ENCODE measurements at places on chromosomes 6 and 20.

DNA sequence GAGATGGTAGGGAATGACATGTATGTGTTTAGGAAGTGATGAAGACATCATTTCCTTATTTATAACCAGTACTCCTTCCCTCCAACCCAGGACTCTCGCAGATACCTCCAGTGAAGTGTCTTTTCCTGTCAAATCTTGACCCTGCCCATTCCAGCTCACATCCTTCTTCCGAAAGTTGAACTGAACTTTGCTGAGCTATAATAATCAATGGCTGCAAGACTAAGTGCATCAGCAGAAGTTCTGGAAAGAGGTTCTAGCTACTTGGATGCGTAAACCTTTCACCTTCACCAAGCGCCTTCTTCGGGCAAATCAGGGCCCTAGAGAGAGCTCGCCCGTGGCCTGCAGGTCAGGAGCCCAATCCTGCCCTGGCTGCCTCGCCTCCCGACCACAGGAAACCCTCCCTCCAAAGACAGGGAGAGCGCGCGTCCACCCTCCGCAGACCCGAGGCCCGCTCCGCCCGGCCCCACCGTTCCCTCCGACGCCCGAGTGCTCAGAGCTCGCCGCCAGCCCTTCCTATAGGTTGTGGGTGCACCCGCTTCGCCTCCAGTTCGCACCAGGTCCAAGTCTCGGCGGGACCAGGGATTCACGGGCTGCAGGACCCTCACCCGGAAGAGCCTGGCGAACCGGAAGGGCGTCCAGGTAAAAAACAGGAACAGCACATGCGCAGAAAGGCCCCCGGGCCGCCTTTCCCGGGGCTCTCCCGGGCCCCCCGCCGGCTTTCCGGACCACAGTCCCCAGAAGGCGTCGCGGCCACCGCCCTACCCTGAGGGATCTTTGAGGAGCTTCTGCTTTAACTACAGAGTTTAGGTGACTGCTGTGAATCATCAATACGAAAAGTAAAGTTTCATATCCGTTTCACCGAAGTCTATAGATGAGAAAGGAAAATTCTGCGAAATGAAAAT is at the start of gene ZNF334:
TSS of gene ZNF334 (minus strand) at position 617 of the 902 bp plus-strand sequence. CDS start 1,457 bp downstream, outside the sequence.
- no peak for DNase-seq

DNA sequence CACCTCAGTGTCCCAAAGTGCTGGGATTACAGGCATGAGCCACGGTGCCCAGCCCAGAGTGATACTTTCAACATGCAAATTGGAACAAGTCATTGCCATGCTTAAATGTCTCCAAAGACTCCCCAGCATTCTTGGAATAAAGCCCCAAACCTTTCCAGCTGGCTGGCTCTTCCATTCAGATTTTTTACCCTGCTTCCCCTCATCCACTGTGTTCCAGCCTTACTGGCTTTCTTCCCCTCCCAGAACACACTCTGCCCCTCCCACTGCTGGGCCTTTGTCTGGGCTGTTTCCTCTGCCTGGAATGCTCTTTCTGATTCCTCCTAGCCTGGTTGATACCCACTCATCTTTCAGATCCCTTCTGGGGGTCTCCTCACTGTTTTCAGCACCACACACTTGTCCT is 40.1 kb upstream of the NNAT start:
- no peak for DNase-seq

DNA sequence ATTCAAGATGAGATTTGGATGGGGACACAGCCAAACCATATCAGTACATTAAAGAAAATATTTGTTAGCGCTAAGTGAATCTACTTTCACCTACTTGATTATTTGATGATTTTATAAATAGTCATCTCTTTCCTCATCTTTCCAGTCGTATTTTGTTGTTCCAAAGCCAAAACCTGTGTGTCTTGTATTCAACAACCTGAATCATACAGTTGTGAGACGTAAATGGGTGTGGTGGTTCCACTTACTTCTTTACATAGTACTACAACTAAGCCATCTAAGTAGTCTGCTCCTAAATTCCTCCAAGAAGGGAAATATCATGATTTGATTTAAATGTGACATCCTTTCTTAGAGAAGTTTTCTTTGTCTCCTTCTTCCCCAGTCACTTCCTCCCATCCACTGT is 132.8 kb downstream of the ESR1 start:
- no peak for DNase-seq

- DNase-seq = no peak
Observed at GRCh38 chr6:163469459-163469985, 55.0 kb downstream of the QKI start.

- DNase-seq = no peak
Observed at GRCh38 chr6:7787137-7787608, 61.3 kb downstream of the BMP6 start.

DNA sequence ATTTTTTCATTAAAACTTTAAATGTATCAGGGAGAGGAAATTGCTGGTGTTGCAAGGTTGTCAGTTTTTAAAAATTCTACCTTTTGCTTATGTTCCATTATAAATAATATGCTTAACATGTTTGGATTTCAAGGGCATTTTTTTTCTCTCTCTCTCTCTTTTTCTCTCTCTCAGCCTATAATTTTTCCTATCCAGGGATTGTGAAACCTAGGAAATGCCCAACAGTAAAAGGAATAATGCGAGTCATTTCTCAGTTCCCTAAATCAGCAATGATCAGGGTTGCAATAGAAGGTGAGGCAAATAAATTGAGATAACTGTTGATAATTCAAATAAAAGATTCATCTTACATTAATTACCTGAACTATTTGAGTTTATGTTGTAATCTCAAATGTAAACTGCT is 53.2 kb upstream of the IFNGR1 start:
- DNase-seq = no peak

DNA sequence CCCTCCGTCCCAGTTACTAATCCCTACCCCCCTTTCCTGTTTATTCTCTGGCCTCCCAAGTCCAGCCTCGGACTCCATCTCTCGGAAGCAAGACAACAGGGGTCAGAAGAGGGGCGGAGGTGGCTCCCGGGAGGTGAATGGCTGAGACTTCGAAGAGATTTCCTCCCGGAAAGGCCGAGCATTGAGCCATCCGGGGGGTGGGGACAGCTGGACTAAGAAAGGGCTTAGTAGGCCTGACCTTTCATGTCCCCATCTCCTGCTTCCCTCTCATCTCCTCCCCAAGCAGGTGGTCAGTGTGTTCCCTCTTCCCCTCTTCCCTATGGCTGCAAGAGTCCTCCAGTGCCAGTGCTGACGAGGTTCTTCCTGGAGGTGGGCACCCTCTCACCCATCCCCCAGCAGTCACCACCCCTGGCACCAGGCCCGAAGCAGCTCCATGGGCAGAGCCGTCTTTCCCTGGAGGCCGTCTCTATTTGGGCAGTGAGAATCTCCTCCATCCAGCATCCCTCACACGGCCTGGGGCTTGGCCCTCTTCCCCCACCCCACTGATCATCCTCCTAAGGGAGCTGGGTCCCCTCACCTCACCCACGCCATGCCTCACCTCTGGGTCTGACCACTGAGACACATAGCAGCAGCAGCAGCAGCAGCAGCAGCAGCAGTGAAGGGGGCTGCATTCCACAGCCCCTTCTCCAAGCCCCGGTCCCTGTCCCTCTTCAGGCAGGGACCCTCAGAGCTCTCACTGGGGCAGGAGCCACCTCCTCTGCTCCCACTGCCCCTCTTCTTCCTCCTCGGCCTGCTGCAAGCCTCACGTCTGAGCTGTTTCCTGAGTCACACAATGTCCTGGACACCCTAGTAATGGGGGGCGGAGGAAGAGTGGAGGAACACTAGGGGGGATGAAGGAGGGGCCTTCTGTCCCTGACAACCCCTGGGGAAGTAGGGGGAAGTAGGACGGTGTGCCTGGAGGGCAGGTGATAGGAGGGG is at the start of gene NOTCH4:
TSS of gene NOTCH4 (minus strand) at position 810 of the 978 bp plus-strand sequence. CDS start at position 671, 139 bp downstream.
- DNase-seq = no peak

GRCh38 chr6:92292067-92292466 is 1127.3 kb downstream of the EPHA7 start:
- DNase-seq = no peak

GRCh38 chr6:160124605-160125004 is 3.0 kb downstream of the SLC22A1 start:
- no peak for DNase-seq
